NCI-H187 treated with DMSO at 0.1 percent for 48 hours (cell line): ENCODE measurements at places on chromosomes 3 and 15.

DNA sequence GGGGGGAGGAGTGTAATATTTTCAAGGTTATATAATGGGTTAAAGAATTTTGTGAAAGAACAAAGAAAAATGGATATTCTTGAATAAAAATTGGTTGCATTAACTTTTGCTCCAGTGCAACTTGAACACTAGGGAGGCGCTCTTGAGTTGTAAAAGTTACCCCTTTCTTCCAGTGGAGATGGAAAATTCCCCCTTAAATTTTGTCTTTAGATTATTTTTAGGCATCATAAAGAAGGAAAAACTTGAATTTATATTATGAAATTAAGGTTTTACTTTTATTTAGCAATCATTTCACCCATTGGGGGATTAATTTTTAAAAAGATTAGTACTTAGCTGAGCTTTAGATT lies 550 bp upstream of the CHD2 start:
- no peak for DNase-seq

- no peak for DNase-seq
Measured at GRCh38 chr3:190038050-190038933, 82.4 kb downstream of the P3H2 start.

- no peak for DNase-seq
Measured at GRCh38 chr3:114660124-114660523, 366.3 kb downstream of the TIGIT start.

DNA sequence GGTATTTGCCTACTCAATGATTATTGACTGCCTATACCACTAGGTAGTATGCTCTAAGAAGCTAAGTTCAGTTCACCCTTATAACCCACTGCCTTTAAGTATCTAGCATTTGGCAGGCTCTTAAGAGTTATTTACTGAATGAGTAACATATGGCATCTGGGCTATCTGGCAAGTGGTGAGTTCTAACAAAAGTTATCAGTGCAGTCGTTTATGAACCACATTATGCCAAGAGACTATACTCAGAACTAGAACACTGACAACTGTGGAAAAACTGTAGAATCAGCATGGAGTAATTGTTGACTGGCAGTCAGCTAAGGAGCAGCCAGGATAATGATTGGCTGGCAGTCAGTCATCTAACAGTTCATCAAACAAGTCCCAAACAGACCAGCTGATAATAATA lies 25.8 kb downstream of the RAF1 start:
- DNase-seq: no peak

- no peak for DNase-seq
Measured at GRCh38 chr3:121574449-121574848, 6.7 kb downstream of the ARGFX start.

- no peak for DNase-seq
Measured at GRCh38 chr3:132650153-132650552, 9.5 kb downstream of the ACAD11 start.
